Renal cortex interstitium (tissue), 15 donors: ENCODE measurements at places on chromosomes 1 and 21. TPM values are rescaled to one million over a fixed set of nuclear protein-coding genes. Genes with fewer than 3 reads are reported as not detected.

BROX gene
- polyA plus RNA-seq: 51.8 TPM

PGLYRP4 gene
- polyA plus RNA-seq: not detected

COL9A2 gene
- 18.5 TPM for polyA plus RNA-seq

CSF3R gene
- 5.8 TPM for polyA plus RNA-seq

FOXD2 gene
- 6.8 TPM for polyA plus RNA-seq
